ENCODE measurements at places on chromosomes 5 and 9. TPM values are rescaled to one million over a fixed set of nuclear protein-coding genes. Genes with fewer than 3 reads are reported as not detected.

- no peak for DNase-seq
Measured at GRCh38 chr9:115593587-115594091, 475.7 kb upstream of the TNC start.

Gene FAT2
- 0.14 TPM for total RNA-seq

GRCh38 chr9:82271106-82271561 is 282.6 kb downstream of the SPATA31D1 start:
- DNase-seq = no peak

Gene C5orf24
- total RNA-seq = 71.0 TPM

Gene HEMGN
- not detected for total RNA-seq

- no peak for DNase-seq
Measured at GRCh38 chr5:16480144-16480543, 14.5 kb upstream of the ZNF622 start.

- no peak for DNase-seq
Measured at GRCh38 chr5:50717651-50718050, 51.2 kb downstream of the PARP8 start.

- DNase-seq = no peak
Measured at GRCh38 chr5:4150067-4150466, 554.4 kb downstream of the IRX1 start.

Gene PCDHA12
- total RNA-seq = 0.21 TPM

GRCh38 chr9:87435189-87435880 is 62.3 kb upstream of the DAPK1 start:
- DNase-seq = no peak

- no peak for DNase-seq
Measured at GRCh38 chr5:135974021-135974600, 19.3 kb upstream of the LECT2 start.

GRCh38 chr9:75939536-75940111 is 49.2 kb downstream of the PCSK5 start:
- no peak for DNase-seq

GRCh38 chr5:76852772-76853171 is 3.0 kb downstream of the S100Z start:
- DNase-seq = no peak

DNA sequence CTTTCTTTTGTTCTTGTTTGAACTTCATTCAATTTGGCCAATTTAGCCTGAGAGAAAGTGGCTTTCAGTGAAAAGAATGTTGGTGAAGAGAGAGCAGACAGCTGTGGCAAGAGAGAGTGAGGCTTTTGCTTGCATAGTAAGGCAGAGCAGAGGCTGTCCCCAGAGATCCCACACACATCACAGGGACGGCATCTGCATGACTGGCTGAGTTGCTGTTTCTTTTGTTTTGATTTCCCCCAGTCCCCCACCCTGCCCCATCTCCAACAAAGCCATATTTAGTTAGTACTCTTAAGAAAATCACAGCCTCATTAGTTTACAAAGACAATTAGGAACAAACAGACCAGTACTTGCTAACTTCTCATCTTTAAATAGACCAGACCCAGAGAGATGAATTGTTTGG is 363.9 kb upstream of the SEMA6A start:
- DNase-seq = no peak

DNA sequence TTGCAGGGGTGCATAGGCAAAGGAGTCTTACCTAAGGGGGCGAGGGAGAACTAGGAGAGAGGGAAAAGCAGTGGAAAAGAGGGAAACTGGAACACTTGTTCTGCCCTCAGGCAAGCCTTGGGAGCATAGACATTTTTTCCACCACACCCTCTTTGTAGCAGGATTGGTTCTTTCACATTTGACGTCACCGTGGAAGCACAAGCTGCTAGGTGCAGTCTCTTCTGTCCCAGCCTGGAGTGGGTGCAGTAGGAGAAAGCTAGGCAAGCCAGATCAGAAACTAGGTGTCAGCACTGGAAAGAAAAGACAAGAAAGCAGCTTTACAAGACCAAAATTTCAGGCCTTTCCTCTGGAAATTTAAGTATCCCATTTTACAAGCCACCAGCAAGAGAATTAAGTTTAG is 440.4 kb downstream of the EFNA5 start:
- no peak for DNase-seq

- DNase-seq = no peak
Measured at GRCh38 chr9:81321551-81321950, 367.8 kb downstream of the TLE1 start.

DNA sequence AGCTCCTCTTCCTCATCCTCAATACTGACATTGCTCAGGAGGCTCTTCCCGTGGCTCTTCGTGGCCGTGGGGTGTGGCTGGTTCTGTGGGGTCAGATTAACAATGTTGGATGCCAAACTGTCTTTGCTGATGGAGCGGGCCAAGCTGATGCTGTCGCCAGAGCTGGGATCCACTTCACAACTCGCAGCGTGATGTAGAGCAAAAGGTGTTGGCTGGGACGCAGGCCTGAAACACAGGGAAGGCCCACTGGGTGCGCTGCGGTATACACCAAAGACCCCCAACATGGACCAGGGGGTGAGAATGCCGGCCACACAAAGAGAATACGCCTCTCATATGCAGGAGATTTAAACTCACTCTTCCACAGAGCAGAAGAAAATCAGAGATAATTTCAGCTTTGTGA is 84.3 kb downstream of the CAMSAP1 start:
- no peak for DNase-seq

DNA sequence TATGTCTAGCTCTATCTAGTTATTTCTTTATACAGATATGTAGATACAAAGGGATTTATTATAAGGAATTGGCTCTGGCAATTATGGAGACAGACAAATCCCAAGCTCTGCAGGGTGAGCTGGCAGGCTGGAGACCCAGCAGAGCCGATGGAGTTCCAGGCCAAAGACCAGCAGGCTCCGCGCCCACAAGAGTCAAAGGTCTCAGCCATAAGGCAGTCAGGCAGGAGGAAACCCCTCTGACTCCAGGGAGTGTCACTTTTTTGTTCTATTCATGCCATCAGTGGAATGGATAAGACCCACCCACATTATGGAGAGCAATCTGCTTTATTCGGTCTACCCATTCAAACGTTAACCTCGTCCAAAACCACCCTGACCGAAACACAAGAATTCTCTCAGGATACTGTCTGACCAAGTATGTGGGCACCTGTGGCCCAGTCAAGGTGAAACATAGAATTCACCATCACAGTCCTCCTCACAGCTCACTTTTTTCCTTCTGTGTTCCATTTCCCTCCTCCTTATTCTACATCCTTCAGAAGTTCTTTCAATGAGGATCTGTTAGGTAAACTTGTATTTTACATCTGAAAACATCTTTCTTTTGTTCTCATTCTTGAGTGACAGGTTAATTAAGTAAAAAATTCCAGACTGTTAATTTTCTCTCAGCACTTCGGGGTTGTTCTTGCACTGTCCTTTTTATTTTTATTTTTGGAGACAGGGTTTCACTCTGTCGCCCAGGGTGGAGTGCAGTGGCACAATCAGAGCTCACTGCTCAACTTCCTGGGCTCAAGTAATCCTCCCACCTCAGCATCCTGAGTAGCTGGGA is 21.2 kb downstream of the RNF130 start:
- no peak for DNase-seq

DNA sequence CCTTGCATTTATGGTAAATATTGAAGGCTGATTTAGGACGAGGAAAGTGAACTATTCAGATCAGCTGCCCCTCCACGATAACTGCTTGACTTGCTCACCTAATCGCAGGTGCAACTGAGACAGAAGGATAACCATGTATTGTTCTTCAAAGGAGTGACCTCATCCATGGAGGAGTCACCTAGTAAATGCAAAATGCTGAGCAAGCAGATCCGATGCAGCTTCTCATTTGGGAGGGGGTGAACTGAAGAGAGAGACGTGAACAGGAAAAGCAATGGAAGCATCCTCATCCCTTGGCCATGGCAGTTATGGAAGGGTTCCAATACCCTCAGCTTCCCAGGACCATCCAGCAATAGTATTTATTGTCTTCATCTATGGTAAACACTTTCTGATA is 47.5 kb downstream of the RASGRF2 start:
- no peak for DNase-seq

Gene ITGA1
- 125 TPM for total RNA-seq

DNA sequence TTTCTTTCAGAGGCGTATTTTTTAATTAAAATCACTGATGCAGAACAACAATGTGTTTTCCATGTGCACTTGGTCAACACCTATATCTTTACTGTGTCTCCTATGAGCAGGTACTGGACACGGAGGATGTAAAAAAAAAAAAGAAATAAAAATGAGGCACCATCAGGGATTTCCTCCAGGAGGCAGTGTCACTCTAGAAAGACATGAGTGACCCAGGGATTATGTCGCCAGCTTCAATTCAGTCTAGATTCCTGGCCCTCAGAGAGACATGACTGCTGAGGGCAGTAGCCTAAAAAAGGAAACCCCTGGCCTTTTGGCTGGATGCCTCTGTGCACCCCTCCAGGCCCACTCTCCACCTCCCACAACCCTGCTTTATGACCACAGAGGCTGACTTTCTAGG is 18.3 kb upstream of the IL33 start:
- no peak for DNase-seq

DNA sequence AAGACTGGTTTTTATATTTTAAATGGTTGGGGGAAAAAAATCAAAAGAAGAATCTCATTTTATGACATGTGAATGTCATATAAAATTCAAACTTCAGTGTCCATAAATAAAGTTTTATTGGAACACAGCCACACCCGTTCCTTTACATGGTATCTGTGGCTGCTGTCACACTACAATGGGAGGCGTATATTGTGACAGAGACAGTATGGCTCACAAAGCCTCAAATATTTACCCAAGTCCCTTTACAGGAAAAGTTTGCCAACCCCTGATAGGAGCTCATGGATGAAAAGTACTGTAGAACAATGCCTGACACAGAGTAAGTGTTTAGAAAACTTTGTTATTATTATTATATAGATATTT is 5.2 kb upstream of the DUSP1 start:
- DNase-seq = no peak

Gene SLC25A2
- 2.0 TPM for total RNA-seq

GRCh38 chr9:33166231-33167083 is 679 bp downstream of the B4GALT1 start:
- DNase-seq = no peak

DNA sequence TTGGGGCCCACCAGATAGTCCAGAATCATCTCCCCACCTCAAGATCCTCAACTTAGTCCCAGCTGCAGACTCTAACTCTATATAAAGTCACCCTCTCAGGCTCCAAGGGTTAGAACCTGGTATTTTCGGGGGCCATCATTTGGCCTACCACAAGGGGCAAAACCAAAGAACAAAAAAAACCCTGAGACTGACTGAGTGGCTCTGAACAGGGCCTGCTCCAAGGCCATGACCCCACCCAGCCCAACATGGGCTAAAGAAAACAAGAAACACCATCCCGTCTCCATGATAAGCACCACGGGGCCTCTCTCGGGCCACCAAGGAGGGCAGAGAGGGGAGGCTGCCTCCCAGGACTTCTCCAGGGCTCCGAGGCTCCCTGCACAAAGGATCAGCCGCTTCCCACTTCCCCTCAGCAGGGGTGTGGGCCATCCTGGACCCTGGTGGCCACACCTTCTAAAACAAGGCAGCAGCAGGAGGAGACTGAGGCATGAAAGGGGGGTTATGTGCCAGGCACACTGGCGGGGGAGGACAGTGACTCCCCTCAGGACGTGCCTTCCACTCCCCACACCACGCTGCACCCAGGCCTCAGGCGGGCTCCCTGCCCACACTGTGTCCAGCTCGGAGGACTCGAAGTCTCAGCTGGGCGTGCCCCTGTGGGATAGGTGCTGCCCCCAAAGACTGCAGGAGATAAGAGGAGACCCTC is 51.5 kb downstream of the SEMA4D start:
- no peak for DNase-seq

DNA sequence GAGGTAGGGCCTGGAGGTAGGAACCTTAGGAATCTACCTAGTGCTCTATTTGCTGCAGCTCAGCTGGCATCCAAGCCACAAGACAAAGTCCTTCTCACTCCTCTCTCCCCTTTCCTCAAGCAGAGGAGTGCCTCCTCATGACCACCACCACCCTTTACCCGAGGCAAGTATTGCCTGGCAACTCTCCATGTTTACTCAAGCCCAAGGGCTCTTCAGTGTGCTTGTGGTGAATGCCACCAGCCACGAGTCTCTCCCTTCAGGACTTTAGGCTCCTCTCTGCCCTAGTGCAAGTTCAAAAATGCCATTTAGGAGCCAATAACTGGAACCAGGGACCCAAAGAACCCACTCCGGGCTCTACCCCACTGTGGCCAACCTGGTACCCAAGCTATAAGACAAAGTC is 514.5 kb upstream of the RGMB start:
- no peak for DNase-seq

- no peak for DNase-seq
Measured at GRCh38 chr5:150000990-150001659, 586 bp downstream of the HMGXB3 start.

DNA sequence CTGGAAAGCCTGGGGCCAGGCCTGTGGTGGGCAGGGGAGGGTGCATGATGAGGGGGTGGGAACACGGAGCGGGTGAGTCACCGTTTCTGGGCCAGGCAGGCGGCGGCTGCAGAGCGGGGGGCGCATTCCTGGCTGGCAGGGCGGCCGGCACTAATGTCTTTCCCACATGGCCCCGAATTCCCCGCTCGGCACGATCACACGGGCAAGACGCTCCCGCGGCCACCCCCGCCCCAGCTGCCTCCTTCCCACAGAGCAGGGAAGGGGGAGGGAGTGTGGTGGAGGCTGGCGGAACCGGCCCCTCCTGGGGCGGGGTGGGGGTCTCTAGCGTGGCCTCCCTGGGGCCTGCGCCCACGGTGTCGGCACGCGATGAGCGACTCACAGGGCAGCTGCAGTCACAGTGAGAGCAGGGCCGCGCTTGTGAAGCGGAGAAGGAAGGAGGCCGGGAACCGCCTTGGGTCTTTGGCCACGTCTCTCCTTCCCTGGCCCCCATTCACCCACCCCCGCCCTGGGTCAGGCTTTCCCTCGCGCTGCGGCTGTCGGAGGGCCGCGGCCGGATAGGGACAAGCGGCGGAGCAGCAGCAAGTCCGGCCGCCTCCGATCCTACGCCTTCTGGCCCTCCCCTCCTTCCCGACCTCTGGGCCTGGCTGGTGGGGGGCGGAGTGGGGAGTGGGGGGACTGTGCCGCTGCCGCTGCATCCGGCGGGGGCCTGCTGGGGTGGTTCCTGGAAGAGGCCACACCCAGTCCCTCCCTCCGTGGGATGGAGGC is 48.9 kb downstream of the CXXC5 start:
- peak; percentile 62 for DNase-seq

Gene PCDHGA2
- total RNA-seq = 8.5 TPM

- no peak for DNase-seq
Measured at GRCh38 chr9:134055981-134056461, 11.8 kb downstream of the BRD3 start.

Gene PLAC8L1
- not detected for total RNA-seq

GRCh38 chr9:86940774-86941173 is 6.5 kb downstream of the GAS1 start:
- no peak for DNase-seq

DNA sequence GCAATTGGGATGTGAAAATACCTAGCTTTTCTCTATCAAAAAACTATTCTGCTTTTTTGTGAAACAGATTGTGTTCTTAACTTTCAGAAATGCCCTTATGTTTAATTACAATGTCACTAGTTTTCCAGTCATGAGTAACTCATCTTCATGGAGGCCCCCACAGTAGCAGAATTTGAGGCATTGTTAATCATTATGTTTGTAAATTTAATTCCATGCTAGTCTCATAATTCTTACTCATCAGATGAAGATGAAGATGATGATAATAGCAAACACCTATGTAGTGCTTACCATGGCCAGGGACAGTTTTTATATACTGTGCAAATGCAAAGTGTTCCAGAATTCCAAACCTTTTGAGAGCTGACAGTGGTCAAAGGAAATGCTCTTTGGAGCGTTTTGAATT is 27.7 kb upstream of the F2R start:
- no peak for DNase-seq

Data from thoracic aorta (tissue), 2 donors.